ENCODE measurements at places on chromosomes 5 and 9.
A peak's percentile ranks its signal among the peaks of the same experiment; 100 is the strongest.

- DNase-seq, result no peak
Measured at GRCh38 chr5:2658447-2658846, 93.0 kb downstream of the IRX2 start.

- no peak for DNase-seq
Measured at GRCh38 chr5:169474226-169474625, 109.3 kb upstream of the SPDL1 start.

DNA sequence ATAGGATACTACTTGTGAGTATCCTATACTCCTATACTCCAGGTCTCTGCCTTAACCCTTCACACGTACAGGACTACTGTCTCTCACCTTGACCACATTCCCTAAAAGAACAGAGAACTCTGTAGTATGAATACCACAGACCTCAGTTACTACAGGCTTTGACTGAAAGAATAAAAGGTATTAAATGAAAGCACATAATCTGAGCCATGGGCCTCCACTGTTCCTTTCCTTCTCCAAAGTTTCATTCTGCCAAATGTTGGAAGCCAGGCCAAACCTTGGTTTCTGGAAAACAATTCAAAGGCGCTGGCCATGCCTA, 191.5 kb downstream of the TSSK1B start:
- DNase-seq, result no peak

DNA sequence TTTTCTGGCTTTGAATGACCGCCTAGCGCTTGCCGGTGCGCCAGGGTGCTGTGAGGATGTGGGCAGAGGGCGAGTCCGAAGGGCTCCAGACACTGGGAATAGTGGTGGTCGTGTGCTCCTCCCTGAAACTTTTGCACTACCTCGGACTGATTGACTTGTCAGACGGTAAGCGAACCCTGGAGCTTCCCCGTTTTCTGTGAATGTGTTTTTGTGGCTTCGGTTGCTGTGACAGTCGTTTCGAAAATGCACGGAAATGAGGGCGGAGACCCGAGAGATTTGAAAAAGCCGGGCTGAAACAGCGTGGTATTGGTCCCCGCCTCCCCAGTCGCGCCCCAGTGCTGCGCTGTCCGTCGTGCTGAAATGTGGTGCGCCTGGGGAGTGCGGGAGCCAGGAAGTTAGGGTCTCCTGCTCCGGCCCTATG, 102.5 kb upstream of the GABRP start:
- peak; percentile 15 for DNase-seq

DNA sequence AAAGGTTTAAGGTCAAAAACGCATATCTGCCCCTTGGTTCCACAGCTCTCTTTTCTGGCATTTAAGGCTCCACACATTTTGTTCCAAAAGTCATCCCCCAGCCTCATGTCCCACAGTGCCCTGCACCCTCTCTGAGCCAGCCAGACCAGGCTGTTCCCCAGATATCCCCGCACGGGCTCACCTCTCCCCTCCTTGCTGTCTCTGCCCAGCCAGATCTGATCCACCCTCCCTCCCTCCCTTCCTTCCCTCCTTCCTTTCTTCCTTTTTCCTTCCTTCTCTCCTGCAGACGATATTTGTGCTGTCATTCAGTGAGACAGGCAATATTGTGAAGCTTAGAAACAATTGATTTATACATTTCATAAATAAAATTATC, 37.0 kb downstream of the DUSP1 start:
- no peak for DNase-seq

DNA sequence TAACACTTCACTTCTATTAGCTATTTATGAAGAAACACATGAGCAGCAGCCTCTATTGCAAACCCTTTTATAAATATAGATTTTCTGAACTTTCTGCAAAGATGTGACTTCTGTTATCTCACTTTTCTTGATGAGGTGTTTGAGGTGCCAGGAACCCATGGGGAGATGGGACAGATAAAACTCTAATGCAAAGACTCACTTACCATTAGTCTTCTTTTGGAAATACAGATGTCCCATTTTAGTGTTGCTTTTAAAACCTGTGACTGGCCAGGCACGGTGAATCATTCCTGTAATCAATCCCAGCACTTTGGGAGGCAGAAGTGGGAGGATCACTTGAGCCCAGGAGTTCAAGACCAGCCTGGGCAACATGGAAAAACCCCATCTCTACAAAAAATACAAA, 171.3 kb upstream of the GAS1 start:
- DNase-seq, result no peak

DNA sequence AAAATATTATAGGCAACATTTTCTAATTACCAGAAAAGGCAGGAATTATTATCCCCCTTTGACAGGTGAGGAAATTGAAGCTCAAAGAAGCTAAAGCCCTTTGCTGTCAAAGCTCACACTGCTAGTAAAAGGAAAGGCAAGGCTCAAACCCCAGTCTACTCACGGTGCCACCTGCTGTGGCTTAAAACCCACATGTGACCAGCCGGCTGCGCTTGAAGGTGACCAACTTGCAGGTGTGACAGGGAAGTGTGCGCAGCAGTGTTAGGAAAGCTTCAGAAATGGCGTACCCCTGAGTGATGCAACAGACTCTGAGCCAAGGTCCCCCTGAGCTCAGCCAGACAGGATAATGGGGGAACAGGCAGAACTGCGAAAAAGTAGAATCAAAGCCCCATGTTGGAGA, 45.2 kb downstream of the PAX5 start:
- DNase-seq, result no peak

GRCh38 chr9:77375956-77376532, 198.7 kb downstream of the VPS13A start:
- DNase-seq, result no peak

- DNase-seq, result no peak
Measured at GRCh38 chr9:133104718-133105460, 16.2 kb downstream of the RALGDS start.

GRCh38 chr9:80707120-80707519, 982.2 kb downstream of the TLE1 start:
- DNase-seq, result no peak

DNA sequence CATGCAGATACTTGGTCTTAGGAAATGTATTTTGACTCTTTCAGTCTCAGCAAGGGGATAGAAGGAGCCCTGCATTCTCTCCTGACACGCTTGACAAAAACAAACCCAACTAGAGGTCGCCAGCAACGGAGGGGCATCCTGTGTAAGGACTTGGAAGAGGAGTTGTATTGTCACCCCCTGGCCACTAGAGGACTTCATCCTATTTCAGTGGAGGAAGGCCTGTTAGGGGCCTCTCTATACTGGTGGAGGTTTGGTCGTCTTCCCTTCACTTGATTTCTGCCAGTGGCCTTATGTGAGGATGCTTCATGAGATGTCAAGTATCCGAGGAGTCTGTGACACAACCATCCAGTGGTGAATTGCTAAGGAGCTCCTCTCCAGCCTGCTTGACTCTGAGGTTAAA, 122.8 kb upstream of the STC2 start:
- DNase-seq, result no peak

- DNase-seq, result peak; percentile 82
Measured at GRCh38 chr5:132064738-132065331, 4.4 kb downstream of the IL3 start.

DNA sequence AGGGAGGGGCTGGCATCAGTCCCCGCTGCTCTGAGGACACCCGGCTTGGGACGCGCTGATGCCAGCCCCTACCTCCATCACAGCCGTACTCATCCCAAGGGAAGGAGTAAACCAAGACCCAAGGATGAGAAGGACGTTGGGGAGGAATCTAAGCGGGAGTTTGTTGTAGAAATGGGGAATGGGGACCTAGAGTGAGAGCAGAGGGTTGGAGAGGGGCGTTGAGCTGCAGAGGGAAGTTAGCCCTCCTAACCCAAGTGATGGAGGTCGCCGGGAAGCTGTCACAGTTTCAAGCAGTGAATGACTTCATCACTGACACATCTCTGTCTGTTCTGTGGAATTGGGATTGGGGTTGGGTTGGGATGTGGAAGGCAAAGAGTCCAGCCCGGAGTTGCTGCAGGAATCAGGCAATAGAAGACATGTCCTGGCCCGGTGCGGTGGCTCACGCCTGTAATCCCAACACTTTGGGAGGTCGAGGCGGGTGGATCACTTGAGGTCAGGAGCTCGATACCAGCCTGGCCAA, 759 bp upstream of the SUSD1 start:
- DNase-seq, result no peak

- DNase-seq, result no peak
Measured at GRCh38 chr5:102823441-102823874, 68.4 kb downstream of the PAM start.

DNA sequence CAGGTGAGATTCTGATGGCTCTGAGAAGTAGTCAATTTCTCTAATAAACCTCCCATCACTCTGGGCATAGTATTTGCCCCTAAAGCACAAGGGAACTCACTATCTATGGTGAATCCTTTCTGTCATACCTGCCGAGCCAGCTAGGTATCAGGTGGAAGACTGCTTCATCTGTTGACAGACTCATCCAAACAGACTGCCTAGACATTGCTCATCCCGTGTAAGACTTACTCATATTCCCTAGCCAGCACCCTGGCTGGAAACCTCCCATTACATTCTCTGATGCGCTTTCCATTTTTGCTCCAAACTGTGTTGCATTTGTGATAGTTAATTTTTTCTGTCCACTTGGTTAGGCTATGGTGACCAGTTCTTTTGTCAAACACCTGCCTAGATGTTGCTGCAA, 595.9 kb downstream of the DNAH5 start:
- no peak for DNase-seq

DNA sequence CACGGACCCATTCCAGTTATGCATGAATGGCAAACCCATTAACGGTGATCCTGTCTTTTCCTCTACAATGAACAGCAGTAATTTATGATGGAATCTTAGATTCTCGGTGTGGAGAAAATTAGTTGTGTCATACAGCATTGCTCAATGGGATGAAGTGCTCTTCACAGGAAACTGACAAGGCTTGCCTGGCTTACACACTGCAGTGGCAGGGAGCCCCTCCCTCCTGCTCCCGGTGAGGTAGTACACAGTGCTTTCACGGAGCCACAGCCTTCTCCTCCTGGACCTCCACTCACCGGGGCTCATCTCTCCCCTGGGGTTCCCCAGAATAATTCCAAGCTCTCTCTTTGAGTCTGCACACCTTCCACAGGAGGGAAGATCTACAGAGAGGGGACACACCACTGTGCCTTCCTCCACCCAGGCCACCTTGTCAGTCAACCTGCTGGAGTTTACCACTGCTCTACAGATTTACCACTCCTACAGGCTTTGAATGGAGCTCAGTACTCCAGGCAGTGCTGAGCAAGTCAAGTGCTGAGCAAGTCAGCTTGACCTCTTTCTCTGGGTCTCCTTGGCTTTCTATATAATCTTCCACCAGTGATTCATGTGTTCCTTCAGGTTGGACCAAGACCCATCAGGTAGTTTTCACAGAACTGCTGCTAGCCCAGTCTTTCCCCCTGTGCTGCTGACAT, 59.1 kb upstream of the TBC1D2 start:
- no peak for DNase-seq

DNA sequence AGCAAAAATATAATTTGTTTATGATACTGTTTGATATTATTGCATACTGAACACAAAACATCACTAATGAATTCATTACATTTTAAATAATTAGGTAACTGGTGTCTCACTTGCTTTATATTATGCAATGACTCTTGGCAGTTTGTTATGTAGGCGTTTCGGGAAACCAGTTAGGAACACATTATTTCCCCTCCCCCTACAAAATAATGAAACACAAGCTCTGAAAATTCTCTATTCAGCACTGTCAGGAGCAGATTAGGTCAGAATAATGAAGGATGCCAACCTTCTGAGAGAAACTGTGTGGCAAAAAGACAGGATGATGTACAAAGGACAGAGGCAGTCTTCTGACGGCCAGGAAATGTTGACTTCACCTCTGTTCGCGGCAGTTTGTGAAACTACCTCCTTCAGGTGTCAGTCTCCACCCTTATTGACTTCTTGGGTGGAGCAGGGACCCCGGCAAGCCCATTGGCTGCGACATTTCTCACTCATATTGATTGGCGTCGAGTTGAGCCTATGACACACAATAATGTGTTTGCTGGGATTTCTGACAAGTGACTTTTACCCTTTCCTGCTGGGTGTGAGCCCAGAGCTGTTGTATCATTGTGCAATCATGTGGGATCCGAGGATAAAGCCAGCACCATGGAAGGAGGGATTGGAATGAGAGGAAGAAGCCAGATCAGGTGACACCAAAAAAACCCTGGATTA, 33.9 kb downstream of the SH3PXD2B start:
- DNase-seq, result no peak

DNA sequence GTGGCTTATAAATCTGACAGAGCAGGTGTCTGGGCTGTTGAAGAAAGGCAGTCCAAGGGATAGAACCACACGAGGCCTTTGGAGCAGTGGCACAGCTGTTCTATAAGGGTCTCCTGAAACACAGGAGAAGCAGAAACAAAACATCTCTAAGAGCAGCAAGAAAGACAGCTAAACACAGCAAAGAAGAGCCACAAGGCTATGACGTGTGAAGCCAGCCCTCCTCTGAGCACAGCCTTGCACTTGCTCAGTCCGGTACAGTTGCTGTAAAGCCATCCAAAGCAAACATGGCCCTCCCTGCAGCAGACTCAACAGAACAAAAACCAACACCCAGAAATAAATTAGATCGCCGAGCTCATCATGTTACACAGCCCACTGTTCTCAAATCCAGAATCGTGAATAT, 2.6 kb upstream of the GZMK start:
- no peak for DNase-seq

DNA sequence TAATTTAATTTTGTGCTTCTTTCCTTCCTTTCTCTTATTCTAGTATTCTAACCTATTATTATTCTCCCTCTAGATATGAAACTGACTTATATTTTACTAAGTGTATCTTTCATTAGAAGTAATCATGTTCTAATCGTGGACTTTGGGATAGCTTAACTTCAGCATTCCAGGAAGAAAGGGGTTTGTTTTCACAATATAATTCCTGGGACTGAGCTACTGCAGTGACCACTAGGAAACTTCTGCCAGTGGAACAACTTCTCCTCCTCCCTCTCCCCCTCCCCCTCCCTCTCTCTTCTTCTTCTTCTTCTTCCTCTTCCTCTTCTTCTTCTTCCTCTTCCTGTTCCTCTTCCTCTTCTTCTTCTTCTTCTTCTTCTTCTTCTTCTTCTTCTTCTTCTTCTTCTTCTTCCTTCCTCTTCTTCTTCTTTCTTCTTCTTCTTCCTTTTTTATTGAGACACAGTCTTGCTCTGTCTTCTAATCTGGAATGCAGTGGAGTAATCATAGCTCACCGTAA, 127.9 kb downstream of the NNT start:
- no peak for DNase-seq

- DNase-seq, result no peak
Measured at GRCh38 chr5:160792732-160793529, 59.1 kb downstream of the ATP10B start.

DNA sequence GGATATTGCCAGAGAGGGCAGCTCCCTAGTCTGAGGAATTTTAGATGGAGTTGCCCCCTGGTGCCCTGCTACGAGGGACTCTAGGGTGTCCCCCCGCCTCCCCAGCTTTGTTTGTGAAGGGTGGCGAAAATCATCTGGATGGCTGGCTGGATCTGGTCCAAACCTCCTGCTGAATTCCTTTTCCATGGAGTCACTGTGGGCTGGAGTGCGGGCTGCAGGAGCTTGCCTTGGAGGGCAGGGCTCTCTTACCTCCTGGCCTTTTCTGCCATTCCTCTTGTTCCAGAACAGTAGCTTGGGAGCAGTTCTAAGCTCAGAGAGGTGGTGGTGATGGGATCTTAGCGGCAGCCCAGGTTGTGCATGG, 2.1 kb downstream of the SYNPO start:
- no peak for DNase-seq
